ENCODE measurements at places on chromosomes 5 and 9.

- H3K4me3 ChIP-seq = no peak within 1 kb of the TSS
- no peaks in the 10 kb centered on the region for H3K27me3 ChIP-seq
- H3K36me3 ChIP-seq = no peaks in the 10 kb centered on the region
- DNase-seq = peak; percentile 17
These were observed at the start of gene ZNF474 for GRCh38 chr5:122129306-122129705. TSS of gene ZNF474 (plus strand) at chr5:122129546. CDS start at chr5:122151991, 22,445 bp downstream.

DNA sequence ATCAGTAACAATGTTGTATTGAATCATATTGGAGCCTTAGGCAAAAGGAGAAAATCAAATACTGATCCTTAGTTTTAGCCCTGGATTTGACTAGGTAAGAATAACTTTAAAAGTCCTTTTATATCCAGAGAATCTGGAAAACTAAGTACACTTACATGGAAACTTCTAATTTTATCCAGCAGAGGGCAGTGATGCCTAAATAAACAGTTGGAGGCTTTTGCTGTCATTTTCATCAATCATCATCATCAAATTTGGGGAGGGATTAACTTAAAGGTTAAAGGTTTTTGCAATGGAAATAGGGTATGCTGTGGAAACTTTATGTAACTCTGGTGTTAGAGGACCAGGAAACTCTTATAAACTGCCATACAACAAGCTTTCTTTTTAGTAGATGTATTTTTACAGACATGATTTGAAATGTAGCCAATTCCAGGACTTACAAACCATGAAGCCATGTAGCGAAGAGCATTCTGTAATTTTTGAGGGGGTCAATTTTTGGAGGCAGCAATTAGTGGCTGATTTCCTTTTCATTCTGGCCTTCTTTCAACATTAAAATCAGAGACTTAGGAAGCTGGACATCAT is 112.7 kb downstream of the OSTF1 start:
- no peaks in the 10 kb centered on the region for H3K27me3 ChIP-seq
- H3K4me1 ChIP-seq = no peaks in the 10 kb centered on the region
- H3K27ac ChIP-seq = no peak overlapping the region

- no peak for DNase-seq
- no peaks in the 10 kb centered on the region for H3K27me3 ChIP-seq
These were observed 36.8 kb downstream of the PTGES start for GRCh38 chr9:129716091-129716490.

- H3K4me3 ChIP-seq = peak within 1 kb of the TSS; percentile 96
- H3K36me3 ChIP-seq = no peaks in the 10 kb centered on the region
- H3K27me3 ChIP-seq = no peaks in the 10 kb centered on the region
- peak; percentile 98 for DNase-seq
- H3K27ac ChIP-seq = peak within 1 kb of the TSS; percentile 95
These were observed at the start of gene F2RL1 for GRCh38 chr5:76818844-76819831. TSS of gene F2RL1 (plus strand) at chr5:76819030. CDS start at chr5:76819183, 153 bp downstream.

DNA sequence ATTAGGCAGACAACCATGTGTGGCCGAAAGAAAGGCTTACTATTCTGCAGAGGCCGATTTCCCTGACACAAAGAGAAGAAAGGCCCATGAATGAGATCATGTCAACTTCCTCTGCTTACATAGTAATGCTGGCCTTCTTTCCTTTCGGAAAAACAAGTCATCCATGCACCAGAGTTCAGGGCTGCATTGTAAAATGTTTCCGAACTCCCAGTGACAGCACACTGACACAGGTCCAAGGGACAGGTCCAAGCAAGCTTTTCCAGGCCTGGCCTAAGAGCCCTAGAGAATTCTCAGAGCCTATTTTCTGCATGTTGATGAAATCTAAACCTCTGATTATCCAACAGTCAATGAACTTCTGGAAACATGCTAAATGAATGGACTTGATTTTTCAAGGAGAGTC is 140.9 kb downstream of the ZNF608 start:
- no peak for DNase-seq
- no peak overlapping the region for H3K4me3 ChIP-seq
- H3K36me3 ChIP-seq = no peaks in the 10 kb centered on the region
- H3K27ac ChIP-seq = no peak overlapping the region
- H3K4me1 ChIP-seq = peaks cover 13% of the 10 kb centered on the region

GRCh38 chr5:72597456-72597948 is 90.3 kb upstream of the ZNF366 start:
- no peaks in the 10 kb centered on the region for H3K36me3 ChIP-seq
- H3K4me1 ChIP-seq = peaks cover 26% of the 10 kb centered on the region
- H3K4me3 ChIP-seq = no peak overlapping the region
- H3K27me3 ChIP-seq = no peaks in the 10 kb centered on the region
- peak overlapping the region; percentile 78 for H3K27ac ChIP-seq
- DNase-seq = peak; percentile 22

DNA sequence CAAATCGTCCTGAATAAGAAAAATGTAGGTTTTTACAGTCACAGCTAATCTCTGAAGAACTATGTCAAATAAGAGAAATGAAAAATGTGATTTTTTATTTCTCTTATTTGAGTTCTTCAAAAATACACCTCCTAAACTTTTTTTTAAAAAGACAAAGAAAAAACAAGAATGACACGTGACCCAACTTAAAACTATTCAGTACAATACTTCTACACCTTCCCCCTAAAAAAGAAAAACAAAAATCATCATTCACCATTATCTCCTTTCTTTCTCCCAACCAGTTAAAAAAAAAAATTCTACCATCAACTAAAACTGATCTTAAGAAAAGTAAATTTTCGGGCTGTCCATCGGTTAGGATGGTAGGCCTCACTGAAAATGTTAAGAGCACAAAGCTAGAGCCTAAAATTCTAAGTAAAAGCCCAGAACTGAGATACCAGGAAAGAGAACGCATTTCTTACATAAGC is 2.1 kb downstream of the RNF145 start:
- peaks cover 23% of the 10 kb centered on the region for H3K4me1 ChIP-seq
- H3K27me3 ChIP-seq = no peaks in the 10 kb centered on the region
- H3K36me3 ChIP-seq = no peaks in the 10 kb centered on the region
- DNase-seq = no peak

GRCh38 chr5:116225281-116225922 is 140.6 kb downstream of the COMMD10 start:
- no peaks in the 10 kb centered on the region for H3K36me3 ChIP-seq
- no peaks in the 10 kb centered on the region for H3K4me1 ChIP-seq
- no peaks in the 10 kb centered on the region for H3K27me3 ChIP-seq
- H3K27ac ChIP-seq = no peak overlapping the region
- H3K4me3 ChIP-seq = no peak overlapping the region

- no peaks in the 10 kb centered on the region for H3K4me1 ChIP-seq
- no peaks in the 10 kb centered on the region for H3K36me3 ChIP-seq
- no peaks in the 10 kb centered on the region for H3K27me3 ChIP-seq
- H3K27ac ChIP-seq = no peak overlapping the region
These were observed 19.1 kb upstream of the EDIL3 start for GRCh38 chr5:84403773-84404172.

- H3K27ac ChIP-seq = peak overlapping the region; percentile 61
- peak; percentile 88 for DNase-seq
- peaks cover 24% of the 10 kb centered on the region for H3K4me1 ChIP-seq
- H3K27me3 ChIP-seq = no peaks in the 10 kb centered on the region
- H3K36me3 ChIP-seq = no peaks in the 10 kb centered on the region
- no peak overlapping the region for H3K4me3 ChIP-seq
These were observed 64.0 kb downstream of the RETREG1 start for GRCh38 chr5:16552666-16553343.

DNA sequence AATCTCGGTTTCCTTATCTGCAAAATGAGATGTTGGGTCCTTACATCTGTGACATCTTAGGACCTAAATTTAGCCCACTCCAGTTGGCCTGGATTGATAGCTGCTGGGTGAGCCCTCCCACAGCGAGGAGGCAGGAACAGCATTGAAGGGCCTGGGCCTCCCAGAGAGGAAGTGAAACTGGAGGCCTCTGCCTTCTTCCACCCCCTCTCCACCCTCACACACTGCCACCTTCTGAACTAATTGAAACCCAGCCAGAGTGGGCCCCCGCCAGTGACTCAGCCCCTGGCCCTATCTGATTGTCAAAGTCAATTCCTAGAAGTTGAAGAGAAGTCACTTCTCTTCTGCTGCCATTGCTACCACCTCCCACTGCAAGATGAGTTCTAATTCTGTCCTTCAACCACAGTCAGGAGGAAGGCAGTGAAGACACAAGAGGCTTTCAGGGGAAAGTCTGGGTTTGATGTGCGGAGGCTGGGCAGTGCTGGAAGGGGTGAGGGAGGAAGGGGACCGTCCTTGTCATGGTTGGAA is 55.2 kb upstream of the NEK6 start:
- H3K4me1 ChIP-seq = no peaks in the 10 kb centered on the region
- no peaks in the 10 kb centered on the region for H3K27me3 ChIP-seq
- H3K27ac ChIP-seq = no peak overlapping the region
- H3K4me3 ChIP-seq = no peak overlapping the region
- DNase-seq = no peak
- H3K36me3 ChIP-seq = no peaks in the 10 kb centered on the region

GRCh38 chr9:118108971-118109370 is 404.8 kb downstream of the TLR4 start:
- no peak for DNase-seq
- no peaks in the 10 kb centered on the region for H3K27me3 ChIP-seq
- H3K4me3 ChIP-seq = no peak overlapping the region

DNA sequence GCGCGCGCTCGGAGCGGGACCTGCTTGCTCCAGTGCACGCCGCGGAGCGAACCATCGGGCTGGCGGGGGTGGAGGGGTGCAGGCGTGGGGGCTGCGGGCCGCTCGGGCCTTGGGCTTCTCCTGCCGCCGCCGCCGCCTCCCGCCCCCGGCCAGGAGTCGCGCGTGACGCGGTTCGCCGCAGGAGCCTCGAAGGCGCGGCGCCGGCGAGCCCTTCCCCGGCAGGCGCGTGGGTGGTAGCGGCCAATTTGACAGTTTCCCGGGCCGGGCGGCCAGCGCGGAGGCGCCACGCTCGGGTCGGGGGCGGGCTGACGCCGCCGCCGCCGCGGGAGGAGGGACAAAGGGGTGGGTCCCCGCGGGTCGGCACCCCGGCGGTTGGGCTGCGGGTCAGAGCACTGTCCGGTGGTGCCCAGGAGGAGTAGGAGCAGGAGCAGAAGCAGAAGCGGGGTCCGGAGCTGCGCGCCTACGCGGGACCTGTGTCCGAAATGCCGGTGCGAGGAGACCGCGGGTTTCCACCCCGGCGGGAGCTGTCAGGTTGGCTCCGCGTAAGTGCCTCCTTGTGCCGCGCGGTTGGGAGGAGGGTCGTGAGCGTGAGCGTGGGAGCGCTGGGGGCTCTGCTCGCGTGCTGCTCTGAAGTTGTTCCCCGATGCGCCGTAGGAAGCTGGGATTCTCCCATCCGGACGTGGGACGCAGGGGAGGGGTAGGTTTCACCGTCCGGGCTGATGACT is at the start of gene TJP2:
Gene TJP2 (plus strand): TSS at position 387 of the 725 bp plus-strand sequence. CDS start 96 bp downstream, at position 483.
- no peaks in the 10 kb centered on the region for H3K4me1 ChIP-seq
- DNase-seq = no peak
- no peak within 1 kb of the TSS for H3K27ac ChIP-seq

- DNase-seq = peak; percentile 59
- H3K27ac ChIP-seq = no peak overlapping the region
- H3K36me3 ChIP-seq = no peaks in the 10 kb centered on the region
- no peaks in the 10 kb centered on the region for H3K27me3 ChIP-seq
These were observed 10.4 kb upstream of the TOMM5 start for GRCh38 chr9:37602817-37603216.

DNA sequence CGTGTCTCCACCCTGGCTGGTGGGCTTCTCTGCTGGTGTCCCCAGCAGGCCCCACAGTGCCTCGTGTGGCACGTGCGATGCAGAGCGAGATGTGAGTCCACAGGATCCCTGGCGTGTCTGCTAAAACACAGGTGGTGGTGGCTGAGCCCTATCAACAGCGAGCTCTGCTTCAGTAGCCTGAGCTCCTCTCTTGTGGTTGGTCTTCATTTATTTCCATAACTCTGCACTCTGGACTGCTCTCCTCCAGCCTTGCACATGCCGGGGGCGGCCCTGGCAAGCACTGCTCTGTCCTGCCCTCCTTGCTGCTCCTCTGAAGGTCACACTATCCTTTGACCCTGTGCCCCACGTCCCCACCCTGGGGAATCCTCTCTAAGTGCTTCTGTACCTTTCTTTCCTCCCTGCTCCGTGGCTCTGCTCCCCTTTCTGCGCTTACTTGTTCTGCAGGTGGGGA is 59.2 kb downstream of the NSUN2 start:
- H3K4me1 ChIP-seq = no peaks in the 10 kb centered on the region
- H3K36me3 ChIP-seq = no peaks in the 10 kb centered on the region
- no peak overlapping the region for H3K27ac ChIP-seq
- no peak for DNase-seq

GRCh38 chr5:178589180-178590140 is 733 bp downstream of the COL23A1 start:
- H3K27ac ChIP-seq = no peak overlapping the region
- H3K36me3 ChIP-seq = no peaks in the 10 kb centered on the region
- no peak for DNase-seq

DNA sequence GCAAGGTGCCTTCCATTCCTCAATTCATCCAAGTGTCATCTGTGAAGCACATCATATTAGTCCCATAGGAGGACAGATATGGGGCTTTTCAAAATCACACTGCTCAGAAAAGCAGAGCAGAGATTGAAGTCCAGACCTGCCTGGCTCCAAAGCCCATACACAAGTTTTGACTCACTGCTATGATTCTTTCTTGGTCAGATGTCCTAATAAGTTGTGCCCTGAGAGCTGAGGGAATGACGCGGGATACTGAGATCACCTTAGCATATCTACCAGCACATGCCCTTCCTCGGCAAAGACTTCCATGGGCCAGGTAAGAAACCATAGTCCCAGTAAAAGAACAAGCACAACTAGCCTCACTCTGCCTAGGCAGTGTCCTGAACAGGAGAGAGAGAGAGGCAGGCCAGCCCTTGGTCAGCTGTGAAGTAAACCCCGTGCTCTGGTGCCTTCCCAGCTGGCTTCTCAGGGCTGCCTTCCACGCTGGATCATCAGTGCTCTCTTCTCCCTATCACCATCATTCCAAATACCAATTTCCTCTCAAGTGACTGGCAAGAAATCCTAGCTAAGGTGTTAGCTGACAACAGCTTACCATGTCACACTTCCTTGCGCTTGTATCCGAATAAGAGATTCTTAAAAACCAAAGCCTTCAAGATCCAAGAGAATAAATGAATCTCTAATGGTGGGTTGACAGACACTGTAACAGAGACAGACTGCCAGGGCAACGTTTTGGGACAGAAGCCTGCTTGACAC is 73.2 kb downstream of the SIL1 start:
- no peaks in the 10 kb centered on the region for H3K4me1 ChIP-seq
- no peak overlapping the region for H3K4me3 ChIP-seq
- H3K27ac ChIP-seq = no peak overlapping the region
- no peak for DNase-seq
- H3K36me3 ChIP-seq = no peaks in the 10 kb centered on the region

DNA sequence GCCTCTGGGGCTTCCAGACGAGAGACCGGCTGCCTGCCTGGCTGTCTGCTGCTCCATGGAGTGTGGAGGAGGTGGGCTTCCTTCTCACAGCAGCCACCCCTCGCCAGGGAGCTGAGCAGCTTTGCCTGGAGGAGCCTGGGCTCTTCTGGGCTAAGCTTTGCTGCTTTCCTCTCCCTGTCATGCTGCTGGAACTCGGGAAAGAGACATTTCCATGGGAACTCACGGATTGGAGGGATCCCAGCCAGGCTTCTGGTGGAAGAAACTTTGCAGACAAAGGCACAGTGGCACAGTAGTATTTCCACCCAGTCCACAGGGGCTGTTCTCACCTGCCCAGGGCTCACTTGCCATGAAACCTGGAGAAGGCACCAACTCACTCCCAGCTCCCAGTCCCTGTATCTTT is 5.6 kb upstream of the NTNG2 start:
- H3K4me1 ChIP-seq = peaks cover 1% of the 10 kb centered on the region
- no peaks in the 10 kb centered on the region for H3K36me3 ChIP-seq
- H3K27me3 ChIP-seq = peaks cover 1% of the 10 kb centered on the region
- H3K4me3 ChIP-seq = no peak overlapping the region
- no peak overlapping the region for H3K27ac ChIP-seq
